ENCODE measurements at places on chromosomes 12 and 14.

DNA sequence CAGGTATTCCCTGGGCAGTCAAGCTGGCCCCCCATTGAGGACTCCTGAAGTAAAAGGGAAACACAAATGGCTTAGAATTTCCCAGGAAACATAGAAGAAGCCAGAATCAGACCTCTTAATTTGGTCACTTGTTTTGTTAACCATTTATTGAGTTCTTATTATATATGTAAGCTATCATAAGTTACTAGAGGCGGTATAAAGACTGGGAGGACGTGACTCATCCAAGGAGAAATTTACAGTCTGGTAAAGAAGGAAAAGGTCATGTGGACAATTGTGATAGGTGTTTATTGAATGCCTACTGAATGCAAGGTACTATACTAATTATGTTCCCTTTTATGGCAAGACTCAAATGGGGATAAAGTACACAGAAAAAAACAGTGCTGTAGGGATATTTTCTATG is 146.7 kb downstream of the DYRK2 start:
- DNase-seq: peak; percentile 24

DNA sequence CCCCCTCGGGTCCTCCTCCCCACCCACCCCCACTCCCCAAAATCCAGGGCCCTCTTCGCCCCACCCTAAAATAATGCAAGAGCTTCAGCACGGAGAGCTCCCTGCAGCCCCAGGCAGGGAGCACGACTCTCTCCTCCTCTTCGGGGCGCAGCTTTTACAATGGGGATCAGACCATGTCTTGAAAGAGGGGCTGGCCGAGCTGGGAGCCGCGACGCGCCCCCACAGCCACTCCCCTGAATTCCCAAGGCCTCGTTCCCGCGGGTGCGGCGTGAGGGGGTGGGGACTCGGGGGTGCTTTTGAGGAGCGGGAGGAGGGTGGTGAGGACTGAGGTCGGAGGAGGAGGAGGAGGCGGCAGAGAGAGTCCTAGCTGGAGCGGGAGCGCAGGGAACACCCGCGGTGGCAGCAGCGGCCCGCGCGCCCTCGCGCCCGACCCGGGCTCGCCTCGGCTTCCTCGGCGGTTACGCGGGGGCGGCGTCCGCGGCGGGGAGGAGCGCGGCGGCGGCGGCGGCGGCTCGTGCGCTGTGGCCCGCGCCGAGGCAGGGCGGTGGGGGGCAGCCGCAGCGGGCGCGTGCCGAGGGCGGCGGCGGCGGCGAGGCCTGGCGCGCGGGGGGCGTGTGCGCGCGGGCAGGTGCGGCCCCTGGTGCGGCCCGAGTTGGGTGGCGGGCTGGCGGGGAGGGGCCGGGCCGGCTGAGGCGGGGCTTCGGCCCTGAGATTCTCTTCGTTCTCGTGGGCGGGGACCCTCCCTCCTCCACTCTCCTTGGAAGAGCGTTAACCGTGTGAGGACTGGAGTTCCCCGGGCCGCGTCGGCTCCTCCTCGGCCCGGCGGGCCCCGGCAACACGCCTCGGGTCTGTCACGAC is at the start of gene ANKS1B:
Gene ANKS1B, minus strand, starts transcription at position 666 of the 858 bp plus-strand sequence. CDS start 699 bp downstream, outside the sequence.
- DNase-seq: peak; percentile 20

- no peak for DNase-seq
Observed at GRCh38 chr12:6154730-6155459, 30.4 kb upstream of the VWF start.

DNA sequence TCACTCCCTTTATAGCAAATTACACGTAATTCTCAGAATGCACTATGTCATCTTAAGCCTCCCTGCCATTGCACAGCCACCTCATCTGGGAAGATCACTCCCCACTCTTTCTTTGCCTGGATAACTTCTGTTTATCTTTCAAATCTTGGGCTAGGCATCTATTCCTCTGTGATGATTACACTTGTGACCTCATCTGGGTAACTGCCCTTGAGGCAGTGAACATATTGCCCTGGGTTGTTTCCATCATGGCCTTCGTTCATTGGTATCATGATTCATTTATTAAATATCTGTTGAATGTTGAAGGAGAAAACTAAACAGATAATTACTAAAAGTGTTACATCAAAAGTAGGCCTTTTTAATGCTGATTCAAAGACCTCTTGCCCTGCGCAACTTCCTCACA is 26.2 kb upstream of the PDE3A start:
- no peak for DNase-seq

DNA sequence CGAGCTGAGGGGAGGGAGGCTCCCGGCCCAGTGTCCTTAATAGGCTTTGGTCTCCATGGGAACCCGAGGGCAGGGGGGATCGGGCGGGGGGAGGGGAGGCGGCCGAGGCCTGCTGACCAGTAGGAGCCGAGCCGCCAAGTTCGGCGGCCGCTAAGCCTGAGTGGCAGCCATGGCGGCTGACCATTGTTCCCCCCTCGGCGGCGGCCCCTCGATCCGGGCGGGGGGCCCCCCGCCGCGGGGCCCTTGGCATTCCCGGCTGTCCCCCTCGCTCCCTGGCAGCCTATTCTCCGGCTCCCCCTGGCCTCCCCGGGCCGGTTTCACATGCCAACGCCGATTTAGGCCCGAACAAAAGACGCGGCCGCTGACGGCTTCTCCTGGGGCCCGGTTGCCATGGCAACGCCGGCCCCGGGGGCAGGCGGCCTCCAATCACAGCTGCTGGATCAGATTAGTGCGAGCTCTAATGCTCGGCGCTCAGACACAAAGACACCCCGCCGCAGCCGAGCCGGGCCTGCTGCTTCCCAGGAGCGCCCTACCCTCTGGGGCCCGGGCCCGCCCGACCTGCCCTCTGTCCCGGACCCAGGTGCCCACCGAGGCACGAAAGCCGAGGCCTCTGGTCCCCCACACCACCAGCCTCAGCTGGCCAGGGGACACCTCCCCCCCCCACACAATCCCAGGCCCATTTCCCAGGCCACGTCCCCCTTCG is 7.3 kb downstream of the MSI1 start:
- peak; percentile 29 for DNase-seq

- DNase-seq: no peak
Observed at GRCh38 chr12:49680075-49680474, 27.1 kb downstream of the FMNL3 start.

GRCh38 chr14:52150162-52150561 is 81.3 kb upstream of the NID2 start:
- DNase-seq: no peak
